Stimulated activated CD4-positive, alpha-beta T cell treated with anti-CD3 and anti-CD28 coated beads, Interleukin-1b, Interleukin-23, amount 100 ng/mL, for 1 hour (primary cell): ENCODE measurements at places on chromosomes 1 and 21.

DNA sequence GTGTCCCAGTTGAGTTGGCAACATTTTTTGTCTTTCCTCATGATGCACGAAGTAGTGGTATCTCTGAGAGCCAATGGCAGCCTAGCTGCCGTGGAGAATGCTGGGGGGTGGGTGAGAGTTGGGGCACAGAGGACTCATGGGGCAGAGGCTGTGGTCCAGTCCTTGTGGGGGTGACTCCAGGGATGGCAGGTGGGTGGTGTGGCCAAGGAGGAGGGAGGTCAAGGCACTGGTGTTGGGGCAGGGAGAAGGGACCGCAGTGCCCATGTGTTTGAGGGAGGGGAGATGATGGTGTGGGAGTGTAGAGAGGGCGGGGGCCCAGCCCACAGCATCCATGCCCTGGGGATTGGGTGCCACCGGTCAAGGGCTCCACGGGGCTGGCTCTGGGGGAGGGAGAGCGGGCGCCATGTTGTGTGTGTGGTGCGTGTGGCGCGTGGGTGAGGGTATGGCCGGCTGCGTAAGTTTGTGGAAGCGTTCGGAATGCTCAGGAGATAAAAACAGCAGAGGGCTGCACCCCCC, 63.5 kb downstream of the PRKCZ start:
- no peak for DNase-seq

GRCh38 chr1:229526695-229527094, 18.6 kb upstream of the NUP133 start:
- DNase-seq: no peak

DNA sequence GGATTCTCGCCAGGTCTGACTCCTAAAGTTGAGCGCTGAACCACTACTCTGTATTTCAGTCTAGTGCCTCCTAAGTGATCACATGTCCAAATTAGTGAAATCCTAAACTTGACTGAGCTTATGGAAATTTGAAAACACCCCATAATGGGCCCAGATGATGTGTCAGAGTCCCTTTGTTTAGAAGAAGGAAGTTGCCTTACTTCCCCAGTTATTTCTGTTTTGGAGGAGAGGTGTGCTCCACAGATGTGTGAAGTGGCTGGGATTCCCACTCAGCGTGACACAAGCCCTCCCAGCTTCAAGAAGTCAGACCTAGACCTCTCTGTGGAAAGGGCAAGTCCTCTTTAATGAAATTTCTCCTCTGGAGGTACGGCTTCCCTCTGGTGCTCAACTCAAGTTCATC, 188.8 kb downstream of the TTLL7 start:
- no peak for DNase-seq

- no peak for DNase-seq
Measured at GRCh38 chr21:32559006-32559610, 26.2 kb downstream of the TCP10L start.

DNA sequence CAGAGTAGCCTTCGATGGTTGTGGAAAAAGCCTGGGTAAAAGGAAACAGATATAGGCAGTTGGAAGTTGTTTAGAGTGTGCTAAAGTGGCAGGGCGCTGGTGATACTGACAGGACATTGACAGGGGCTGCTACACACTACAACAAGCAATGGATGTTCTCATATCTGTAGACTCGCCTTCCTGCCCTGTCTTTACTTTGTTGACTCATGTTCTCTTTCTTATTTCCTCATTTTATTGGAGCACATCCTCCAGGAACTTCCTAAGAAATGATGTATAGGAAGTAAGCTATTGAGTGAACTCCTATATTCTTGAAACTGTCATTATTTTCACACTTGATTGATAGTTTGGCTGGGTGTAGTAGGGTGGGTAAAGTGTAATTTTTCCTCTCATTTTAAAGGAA, 51.0 kb downstream of the C4BPA start:
- no peak for DNase-seq

- no peak for DNase-seq
Measured at GRCh38 chr1:54982739-54983138, 2.3 kb downstream of the TMEM61 start.

DNA sequence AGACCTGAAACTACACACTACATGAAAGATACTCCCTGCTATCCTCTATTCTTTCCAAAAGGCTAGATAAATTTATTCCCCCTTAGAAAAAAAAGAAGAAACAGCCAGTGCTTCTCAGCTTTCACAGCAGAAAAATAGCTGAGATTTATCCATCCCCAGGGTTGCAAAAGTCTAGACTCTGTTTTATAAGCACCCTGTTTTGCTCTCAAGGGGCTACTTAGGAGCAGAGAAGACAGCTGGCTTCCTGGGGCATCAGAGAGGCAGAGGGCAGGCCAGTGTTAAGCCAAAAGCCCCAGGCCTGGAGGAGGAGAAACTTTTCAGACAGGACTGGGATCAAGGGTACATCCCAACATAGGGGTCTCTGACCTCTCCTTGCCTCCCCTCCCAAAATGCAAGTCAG, 3.9 kb downstream of the LAMB3 start:
- no peak for DNase-seq

DNA sequence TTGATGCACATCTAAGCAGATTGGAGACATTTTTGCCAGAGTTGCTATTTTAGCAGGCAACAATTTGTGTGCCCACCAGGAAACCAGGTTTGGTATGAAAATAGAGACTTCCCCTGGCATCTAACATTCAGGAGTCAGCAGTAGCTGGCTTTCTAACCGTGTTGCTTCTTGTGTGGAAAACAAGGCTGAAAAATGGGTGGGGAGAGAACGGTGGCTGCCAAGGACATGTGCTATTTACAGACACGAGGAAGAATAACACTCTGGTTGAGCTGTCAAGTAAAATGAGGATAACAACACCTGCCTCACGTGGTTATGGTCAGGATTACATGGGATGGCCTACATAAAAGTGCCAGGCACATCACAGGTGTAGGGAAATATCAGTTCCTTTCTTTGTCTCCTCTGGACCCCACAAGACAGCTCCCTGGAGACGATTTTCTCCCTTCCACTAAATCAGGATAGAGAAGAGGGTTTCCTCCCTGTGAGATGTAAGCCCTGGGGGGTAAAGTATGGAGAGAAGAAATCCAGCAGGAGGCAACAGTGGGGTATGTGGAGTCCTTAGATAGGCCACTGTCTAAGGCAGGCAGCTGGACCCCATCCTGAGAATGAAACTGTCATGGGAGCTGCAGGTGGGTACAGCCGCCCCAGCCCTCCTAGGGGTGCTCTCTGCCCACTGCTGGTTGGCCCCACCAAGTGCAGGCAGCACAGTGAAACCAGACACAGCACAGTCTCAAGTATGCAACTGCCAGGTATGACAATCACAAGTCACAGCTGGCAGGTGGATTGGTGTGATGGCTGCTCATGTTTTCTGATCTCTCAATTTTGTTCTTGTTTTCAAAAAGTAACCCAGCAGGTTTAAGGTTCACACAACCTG, 80.3 kb downstream of the TENT5C start:
- DNase-seq: no peak

- DNase-seq: no peak
Measured at GRCh38 chr1:57674801-57675200, 250.9 kb upstream of the DAB1 start.

DNA sequence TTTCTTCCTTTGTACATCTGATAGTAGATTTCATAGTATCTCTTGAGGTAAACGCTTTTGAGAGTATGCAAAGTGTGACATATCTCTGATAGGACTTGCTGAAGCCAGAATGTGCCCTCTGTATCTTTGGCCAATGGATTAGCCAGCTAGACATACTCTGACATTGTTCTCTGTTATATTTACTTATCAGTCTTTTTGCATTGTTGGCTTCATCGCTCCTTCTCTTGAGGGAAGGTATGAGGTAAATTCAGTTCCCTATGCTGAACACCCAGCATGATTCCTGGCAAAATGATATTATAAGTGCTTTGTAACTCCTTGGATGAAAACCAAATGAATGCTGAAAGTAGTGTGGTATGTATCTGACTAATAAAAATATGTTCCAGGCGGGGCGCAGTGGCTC, 163.2 kb upstream of the CACYBP start:
- DNase-seq: no peak

- DNase-seq: no peak
Measured at GRCh38 chr1:238954865-238955264, 431.5 kb upstream of the CHRM3 start.

DNA sequence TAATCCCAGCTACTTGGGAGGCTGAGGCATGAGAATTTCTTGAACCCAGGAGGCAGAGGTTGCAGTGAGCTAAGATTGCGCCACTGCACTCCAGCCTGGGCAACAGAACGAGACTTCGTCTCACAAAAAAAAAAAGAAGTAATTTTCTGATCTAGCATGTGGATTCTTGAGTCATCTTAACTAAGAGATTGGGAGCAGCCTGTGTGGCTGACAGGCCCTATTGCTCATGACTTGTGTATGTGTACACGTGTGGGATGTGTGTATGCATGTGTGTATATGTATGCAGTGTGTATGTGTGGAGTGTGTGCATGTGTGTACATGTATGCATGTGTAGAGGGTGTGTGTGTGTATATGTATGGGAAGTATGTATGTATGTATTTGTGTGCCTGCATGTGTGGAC, 29.5 kb downstream of the DOP1B start:
- DNase-seq: no peak

GRCh38 chr1:47991673-47992072, 5.5 kb downstream of the TRABD2B start:
- no peak for DNase-seq

DNA sequence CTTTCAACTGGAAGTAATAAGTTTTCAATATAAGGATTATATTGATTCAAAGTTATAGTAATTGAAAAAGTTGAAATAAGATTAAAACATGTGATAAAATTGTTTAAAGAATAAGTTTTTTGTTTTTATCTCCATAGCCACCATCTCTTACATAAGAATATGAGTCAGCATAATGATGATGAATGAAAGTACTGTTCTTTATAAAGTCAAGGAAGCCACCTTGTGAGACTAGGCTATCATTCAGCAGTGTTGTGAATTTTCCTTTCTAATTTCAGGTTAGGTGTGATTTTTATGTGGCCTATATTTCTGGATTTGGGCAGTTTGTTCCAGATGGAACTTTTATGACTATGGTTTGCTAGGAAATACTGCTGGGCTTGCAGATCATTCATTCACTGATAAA, 22.4 kb upstream of the ASB17 start:
- DNase-seq: no peak

DNA sequence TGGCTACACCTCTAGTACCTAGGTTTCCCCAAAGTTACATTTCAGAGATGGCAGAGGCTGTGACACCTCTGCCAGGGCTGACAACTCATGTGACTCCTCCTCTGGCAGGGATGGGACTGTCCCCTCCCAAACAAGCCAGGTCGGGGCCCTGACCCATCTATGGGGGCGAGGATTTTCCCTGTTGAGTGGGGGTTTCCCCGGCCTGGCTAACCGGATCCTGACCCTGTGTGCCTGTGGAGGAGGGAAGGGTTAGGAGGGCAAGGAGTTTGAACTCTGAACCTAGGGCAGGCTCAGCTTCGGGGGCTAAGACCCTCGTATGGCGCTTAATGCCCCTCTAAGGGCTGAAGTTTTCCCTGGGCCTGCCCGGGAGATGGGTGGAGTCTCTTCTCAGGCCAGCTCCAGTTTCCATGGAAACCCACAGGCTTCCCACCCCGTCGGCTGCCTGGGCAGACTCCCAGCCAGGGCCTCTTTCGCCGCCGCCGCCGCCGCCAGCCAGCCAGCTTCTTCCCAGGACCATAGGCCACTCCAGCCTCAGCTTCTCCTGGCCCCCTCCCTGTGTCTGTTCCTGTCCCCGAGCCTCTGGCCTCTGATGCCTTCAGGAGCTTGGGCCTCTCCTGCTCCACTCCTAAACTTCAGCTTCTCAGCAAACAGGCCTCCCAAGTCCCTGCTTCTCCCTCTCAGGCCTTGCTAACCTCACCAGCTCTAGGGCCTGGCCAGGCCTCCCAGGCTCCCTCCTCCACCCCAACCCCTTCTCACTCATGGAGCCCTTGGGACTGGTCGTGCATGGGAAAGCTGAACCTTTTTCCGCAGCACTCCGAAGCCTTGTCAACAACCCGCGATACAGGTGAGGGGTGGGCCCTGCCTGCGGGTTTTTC, at the start of gene BTBD19:
Gene BTBD19, plus strand, starts transcription at position 461 of the 875 bp plus-strand sequence. Its CDS starts 298 bp downstream, at position 759.
- no peak for DNase-seq

GRCh38 chr1:66373157-66373591, 160.8 kb upstream of the SGIP1 start:
- DNase-seq: no peak

DNA sequence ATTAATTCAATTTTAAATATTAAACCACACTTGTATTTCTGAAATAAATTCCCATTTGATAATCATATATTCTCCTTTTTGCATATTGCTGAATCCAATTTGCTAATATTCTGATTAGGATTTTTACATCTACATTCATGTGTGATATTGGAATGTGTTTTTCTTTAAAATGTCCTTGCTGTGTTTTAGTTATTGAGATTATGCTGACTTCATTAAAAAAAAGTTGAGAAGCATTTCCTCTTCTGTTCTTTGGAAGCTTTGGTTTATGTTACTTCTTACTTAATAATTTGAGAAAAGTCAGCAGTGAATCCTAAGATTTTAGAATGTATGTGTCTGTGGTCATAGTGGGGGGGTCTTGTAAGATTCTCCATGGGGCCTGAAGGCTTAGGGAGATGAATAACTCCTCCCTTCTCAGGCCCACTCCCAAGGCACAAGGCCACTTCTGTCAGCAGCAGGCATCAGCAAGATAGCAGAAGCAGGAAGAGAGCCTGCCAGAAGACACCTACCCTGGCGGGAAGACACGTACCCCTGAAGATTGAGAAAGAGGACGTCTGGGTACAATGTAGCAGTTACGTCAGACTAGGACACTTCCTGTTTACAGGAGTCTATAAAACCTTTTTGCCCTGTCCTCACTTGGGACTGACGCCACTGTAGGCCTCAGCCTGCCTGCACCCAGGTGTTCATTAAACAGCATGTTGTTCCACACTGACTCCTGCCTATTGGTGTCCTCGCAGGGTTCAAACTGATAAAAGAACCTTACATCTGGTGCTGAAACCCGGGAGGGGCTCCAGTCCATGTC, 56.9 kb downstream of the ODF2L start:
- no peak for DNase-seq

DNA sequence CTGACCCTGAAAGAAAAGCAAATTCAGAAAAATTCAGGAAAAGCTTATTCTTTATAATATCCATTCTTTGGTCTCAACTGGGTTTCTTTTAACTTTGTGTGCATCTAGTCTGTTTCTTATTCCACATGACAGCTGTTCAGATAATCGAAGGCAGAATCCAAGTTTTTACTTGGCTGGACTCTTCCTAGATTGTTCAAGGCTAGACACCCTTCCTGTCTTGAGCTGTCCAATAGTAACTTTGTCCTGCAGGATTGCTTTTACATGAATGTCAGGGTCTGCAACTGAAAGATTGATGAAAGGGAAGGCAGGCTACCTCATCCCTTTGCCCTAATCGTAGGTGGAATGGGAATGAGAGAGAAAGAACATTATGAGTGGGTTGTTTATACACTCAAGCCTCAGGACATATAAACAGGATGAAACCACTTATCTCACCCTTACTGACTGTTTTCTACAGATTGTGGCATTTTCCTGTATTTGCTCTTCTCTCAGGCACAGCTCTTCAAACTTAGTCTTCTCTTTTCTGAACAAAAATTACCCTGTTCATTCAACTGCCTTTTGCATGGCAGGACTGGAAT, 76.9 kb downstream of the LEPR start:
- DNase-seq: no peak

GRCh38 chr1:201334325-201335173, 42.9 kb downstream of the TNNT2 start:
- DNase-seq: no peak
